A172 (cell line): ENCODE measurements at places on chromosomes 2 and 18.

- DNase-seq: no peak
These were observed 85.3 kb upstream of the SULT1C3 start for GRCh38 chr2:108154366-108155061.

DNA sequence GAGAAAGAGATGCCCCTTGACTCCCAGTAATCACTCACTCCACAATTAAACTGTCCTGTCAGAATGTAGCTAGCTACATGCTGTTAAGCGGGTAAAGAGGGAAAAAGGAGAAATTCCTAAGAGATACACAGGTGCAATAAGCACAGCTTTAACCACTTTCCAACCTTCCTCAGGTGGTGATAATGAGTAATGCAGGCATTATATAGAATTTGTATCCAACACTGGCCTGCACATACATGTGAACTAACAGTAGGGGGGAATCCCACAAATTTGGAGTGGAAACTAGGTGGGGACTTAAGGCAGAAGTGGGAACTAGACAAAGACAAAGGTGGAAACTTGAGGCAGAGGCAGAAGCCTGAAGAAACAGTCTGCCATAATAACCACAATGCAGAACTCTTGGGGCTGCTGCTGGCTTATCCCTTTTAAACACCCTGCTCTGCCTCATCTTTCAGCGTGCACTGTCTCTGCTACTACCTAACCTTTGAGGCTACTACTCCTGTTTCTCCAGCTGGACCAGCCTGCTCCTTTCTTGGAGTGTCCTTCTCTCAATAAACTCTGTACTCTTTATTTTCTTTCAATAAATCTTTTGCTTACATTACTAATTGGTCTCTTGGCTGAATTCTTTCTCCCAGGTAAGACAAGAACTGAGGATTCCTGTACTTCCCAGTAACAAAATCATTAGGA lies 259.7 kb downstream of the PDE11A start:
- no peak for DNase-seq

DNA sequence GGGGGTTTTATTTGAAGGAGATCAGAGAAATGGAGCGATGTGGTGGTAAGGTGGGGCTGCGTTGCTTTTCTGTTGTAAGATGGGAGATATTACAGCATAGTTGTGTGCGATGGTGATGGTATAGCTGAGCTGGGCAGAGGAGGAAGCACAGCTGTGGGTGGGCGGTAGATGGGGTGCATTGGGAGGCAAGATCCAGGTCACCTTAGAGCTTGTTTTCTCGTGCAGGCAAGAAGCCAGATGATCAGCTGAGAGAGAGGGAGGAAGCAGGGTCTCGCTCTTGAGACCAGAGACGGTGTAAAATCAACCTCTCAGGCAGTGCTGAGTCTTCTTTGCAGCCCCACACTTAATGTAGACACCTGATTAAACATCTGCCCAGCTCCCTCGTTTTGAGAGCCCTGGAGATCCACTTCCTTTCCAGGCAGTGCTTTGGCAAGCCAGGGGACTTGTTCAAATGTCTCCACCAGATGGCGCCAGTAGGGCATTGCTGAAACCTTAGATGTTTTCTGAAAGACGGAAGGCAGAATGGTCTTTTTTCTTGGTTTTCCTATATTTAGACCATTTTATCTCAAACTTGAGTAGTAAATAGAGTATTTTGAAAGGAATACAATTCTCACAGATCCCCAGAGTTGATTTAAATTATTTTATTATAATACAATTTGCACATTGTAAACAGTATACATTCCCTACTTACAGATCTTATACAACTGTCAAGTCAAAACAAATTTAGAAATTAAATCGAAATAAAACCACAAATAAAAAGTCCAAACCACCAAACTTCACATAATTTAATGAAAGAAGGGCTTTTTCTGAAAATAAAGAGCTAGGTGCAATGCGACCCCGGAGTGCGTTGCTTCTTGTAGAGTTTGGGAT lies 21.1 kb upstream of the LYPD6B start:
- peak; percentile 76 for DNase-seq

- no peak for DNase-seq
These were observed 21.6 kb upstream of the GYPC start for GRCh38 chr2:126634273-126634861.

DNA sequence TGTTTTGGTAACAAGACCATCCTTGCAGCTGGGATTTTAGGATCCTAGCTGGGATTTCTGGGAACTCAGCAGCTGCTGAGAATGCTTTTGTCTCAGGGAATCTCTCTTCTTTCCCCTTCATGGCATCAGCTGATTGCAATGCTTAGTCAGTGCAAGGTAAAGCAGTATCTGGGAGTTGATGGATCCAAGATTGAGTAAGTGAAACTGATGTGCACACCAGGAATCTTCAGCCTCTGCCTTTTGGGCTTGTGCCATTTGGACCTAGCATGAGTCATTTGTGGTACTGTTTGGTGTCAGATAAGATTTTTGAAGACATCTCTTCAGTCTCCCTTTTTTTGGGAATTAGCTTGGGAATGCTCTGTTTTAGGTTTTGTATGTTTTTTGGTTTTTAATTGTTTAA lies 363.3 kb upstream of the TFPI start:
- no peak for DNase-seq

GRCh38 chr18:63708650-63709049 lies 5.9 kb downstream of the SERPINB11 start:
- DNase-seq: peak; percentile 11

- no peak for DNase-seq
These were observed 46.1 kb downstream of the DNMT3A start for GRCh38 chr2:25295621-25296020.

DNA sequence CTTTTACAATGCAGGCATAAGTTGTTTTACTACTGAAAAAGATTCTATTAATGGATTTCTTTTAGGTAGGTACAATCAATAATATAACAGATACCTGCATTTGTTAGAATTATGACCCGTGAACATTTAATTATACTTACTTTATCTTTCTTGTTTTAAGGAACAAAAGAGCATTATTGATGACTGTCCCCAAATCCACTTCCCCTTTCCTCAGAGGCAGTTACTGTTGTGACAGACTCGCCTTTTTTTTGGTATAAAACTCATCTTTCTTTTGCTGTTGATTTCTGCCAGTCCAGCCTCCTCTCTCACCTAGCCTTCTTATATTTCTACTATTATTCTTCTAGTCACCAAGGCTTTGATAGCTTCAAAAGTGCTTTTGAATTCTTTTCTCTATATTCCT lies 12.1 kb downstream of the ACTR3 start:
- no peak for DNase-seq
